ENCODE measurements at places on chromosomes 6 and 20.

DNA sequence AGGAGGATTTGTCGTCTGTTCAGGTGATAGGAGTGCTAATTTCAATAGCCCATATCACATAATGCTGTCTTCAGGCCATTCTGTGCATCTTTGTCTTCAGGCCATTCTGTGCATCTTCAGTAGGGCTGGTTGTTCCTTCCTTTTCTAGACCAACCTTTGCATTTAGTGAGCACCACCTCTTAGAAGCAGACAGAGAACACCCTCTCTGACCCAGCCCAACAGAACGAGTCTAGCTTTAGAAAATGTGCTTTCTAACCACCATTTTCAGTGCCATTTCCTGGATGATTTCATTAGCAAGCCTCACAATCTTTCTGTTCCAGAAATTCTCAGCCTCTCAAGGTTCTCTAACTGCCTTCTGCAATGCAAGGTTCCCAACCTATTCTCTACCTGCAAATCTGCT lies 215.3 kb upstream of the KCNQ5 start:
- no peak for DNase-seq

GRCh38 chr6:90765491-90765890 lies 178.6 kb upstream of the MAP3K7 start:
- no peak for DNase-seq

DNA sequence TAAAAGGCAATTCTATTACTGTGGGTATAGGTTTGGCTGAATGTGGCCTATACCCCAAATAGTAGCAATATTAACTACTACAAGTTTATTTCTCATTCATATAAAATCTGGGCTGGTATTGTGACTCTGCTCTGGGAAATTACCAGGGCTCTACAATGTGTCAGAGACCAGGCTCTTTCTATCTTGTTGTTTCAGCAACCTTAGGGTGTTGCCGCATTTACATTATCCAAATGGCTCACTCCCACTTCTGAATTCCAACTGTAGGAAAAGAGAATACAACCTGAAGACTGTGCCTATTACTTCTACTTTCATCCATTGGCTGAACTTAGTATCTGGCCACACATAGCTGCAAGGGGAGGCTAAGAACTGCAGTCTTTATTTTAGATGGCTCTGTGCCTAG lies 106.7 kb upstream of the CENPW start:
- no peak for DNase-seq

GRCh38 chr6:44071670-44072451 lies 55.4 kb downstream of the MRPL14 start:
- DNase-seq, result no peak

DNA sequence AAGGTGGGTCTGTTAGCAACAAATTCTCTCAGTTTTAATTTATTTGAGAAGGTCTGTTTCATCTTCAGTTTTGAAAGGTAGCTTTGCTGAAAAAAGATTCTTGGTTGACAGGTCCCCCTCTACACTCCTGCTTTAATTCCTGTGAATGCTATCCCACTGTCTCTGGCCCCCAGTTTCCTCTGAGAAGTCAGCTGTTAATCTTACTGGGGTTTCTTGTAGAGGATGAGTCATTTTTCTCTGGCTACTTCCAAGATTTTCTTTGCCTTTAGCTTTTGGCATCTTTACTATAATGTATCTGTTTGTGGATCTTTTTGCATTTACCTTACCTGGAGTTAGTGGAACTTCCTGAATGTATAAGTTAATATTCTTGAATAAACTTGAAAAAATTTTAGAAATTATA lies 122.7 kb downstream of the MMS22L start:
- DNase-seq, result no peak

DNA sequence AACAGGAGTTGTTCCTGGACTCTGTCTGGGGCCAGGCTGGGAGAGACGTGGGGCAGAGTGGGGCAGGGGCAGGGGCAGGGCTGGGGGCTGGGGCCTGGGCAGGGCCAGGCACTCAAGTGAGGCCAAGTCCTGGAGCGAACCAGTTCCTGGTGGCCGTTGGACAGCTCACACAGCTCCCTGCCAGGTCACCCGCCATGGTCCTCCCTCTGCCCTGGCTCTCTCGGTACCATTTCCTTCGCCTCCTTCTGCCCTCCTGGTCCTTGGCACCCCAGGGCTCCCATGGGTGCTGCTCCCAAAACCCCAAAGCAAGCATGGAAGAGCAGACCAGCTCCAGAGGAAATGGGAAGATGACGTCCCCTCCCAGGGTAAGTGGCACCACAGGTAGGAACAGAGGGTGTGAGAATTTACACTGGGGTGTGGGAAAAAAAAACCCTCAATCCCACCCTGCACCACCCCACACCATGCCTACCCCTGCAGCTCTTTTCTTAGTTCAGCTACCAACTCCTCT lies at the start of gene MCCD1:
TSS of gene MCCD1 (plus strand) at position 142 of the 508 bp plus-strand sequence. CDS start at position 195, 53 bp downstream.
- DNase-seq, result no peak

GRCh38 chr6:111843347-111844147 lies 29.7 kb downstream of the FYN start:
- no peak for DNase-seq

GRCh38 chr6:134170844-134171243 lies 118.4 kb upstream of the SLC2A12 start:
- no peak for DNase-seq

DNA sequence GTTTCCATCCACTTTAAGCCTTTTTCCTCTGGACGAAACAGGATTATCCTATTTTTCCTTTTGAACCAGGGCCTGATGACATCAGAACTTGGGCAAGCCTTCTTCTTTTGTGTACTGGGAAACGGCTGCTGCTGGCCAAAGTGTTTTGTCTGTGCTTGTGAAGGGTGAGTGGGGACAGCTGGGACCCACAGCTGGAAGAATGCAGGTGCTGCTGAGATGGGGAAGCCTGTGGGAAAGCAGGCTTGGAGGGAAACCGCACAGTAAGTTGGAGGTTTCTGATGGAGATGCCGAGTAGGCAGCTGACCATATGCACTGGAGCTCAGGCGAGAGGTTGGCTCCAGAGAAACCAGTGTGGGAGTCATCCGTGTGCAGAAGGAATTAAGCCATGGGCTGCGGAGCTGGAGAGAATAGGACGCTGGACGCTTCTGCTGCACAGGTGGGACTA lies 8.5 kb upstream of the PSMG4 start:
- no peak for DNase-seq

- no peak for DNase-seq
These were observed 3.7 kb upstream of the RBM38 start for GRCh38 chr20:57387463-57387862.

GRCh38 chr6:114055349-114055748 lies 84.4 kb upstream of the HDAC2 start:
- DNase-seq, result no peak

DNA sequence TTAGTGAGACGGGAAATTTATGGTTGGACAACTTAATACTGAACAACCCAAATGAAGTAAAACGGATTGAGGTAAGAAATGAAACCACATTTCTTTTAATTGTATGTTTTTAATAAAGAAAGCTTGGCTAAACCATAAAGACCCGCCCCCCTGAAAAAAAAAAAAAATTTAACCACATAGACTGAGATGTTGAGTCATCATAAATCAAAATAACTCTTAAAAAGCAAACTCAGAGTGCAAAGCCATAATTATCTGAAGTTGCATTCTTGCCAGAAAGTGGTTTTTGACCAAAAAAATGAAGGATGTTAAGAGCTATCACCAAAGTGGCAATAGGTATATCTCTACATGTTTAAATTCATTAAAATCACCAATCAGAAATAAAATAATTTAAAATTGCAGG lies 101.8 kb upstream of the COL21A1 start:
- DNase-seq, result no peak

- no peak for DNase-seq
These were observed 326.9 kb downstream of the PACRG start for GRCh38 chr6:163054641-163055040.

DNA sequence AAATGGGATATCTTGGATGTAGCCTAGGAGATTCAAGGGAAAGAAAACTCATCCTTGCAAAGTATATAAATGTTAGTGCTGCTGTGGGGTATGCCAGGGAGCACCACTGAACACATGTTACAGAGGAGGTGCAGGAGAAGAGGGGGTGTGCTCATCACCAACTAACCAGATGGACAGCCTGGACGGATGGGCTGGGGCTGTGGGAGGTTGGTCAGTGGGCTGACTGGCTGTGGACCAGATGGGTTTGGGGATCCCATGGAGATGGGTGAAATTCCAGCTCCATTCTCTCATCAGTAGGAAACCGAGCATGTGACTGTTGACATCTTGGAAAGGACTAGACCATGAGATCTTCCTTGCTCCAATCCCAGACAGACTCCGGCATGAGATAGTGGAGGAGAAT lies 201.0 kb downstream of the LRFN2 start:
- DNase-seq, result no peak

All from stimulated activated CD8-positive, alpha-beta memory T cell treated with anti-CD3 and anti-CD28 coated beads, Interleukin-4, amount 100 ng/mL, for 1 hour (primary cell).